ENCODE measurements at places on chromosomes 1 and 21.
A peak's percentile ranks its signal among the peaks of the same experiment; 100 is the strongest.

GRCh38 chr1:234489007-234489697, 10.2 kb upstream of the TARBP1 start:
- DNase-seq: no peak

DNA sequence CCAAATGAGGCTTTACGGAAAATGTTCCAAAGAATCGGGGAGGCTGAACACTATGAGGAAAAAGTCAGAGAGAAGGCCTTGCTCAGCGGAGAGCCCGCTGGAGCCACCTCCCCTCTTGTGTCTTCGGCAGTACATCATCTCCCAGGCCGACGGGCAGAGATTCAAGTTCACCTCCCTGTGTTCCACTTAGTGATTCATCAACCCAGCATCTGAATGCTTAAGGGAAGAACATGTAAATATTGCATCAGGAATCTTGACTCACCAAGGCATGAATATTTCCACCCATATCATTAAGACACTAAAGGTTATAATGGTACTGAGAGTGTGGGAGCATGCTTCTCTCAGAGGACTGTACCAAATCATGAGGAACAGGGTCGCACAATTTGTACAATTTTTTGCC, 172.5 kb downstream of the ST6GALNAC5 start:
- no peak for DNase-seq

- DNase-seq: no peak
Observed at GRCh38 chr1:80392529-80392928, 1386.0 kb upstream of the ADGRL4 start.

GRCh38 chr1:193189442-193190095, 3.2 kb upstream of the B3GALT2 start:
- DNase-seq: no peak

DNA sequence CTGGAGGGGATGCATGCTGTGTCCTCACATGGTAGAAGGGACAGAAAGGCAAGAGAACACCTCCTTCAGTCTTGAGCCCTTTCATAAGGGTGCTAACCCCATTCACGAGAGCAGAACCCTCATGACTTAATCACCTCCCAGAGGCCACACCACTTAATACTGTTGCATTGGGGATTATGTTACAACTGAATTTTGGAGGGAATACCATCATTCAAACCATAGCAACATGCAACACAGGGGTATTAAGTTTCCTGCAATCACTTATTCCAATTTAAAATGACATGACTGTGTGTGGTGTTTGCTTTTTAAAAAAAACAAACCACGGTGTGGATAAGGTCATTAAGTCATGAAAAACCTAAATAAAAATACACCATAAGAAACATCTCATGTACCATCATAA, 3.1 kb upstream of the LIN9 start:
- no peak for DNase-seq

DNA sequence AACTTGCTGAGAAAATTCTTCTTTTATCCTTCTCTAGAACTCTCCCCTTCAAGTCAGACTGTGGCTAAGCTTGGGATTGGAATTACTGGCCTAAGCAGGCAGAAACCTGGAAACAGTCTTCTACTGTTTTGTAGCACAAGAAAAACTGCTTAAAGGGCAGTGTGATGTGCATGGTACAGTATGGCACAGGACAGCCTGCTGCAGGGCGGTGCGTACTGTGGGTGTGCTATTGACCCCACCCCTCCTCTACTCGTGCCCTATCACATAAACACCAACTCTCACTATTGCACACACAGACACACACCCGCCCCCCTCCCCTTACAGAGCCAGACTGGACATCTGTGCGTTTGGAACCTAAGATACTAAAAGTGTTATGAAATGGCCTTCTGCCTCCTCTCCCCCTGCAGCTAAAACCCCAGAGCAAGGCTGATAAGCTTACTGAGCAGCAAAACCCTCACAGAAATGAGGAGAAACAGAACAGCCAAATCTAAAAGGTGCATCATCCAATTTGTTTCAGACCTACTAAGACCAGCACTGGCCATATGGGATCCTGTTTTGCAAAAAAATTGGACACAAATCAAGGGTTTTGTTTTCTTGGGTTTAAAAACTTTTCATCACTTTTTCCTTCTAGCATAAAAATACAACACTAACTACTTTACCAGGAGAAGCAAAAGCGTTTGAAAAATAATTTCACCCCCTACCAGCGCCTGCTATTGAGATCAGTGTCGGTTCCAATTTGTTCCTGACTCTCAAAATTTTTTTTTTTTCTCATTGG, 355.8 kb upstream of the LYPLAL1 start:
- DNase-seq: no peak

DNA sequence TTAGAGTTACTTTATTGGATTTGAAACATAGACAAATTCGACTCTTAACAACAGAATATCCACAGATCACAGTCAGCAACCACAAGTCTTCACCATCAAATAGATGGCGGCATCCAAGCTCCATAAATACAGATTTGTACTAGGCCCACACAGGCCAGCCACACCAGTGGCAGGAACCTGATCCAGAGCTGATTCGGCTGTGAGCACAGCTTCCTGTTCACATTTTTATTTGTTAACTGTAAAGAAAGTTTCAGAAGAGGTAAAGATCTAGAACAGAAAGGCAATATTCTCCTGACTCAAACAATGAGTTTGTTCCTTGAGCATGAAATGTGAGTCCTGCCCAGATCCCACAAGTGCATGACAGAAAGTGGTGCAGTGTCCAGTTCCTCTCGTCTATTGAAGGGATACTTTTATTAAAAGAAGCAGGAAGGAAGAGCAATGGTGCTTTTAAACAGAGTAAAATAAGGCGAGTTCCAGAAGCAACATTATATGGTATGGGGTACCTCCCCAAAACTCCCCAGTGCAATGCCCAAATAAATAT, 205.8 kb downstream of the SLC45A1 start:
- DNase-seq: no peak

- no peak for DNase-seq
Observed at GRCh38 chr21:42013376-42013775, 3.2 kb upstream of the ZBTB21 start.

GRCh38 chr1:72278461-72278860, 3.9 kb downstream of the NEGR1 start:
- no peak for DNase-seq

DNA sequence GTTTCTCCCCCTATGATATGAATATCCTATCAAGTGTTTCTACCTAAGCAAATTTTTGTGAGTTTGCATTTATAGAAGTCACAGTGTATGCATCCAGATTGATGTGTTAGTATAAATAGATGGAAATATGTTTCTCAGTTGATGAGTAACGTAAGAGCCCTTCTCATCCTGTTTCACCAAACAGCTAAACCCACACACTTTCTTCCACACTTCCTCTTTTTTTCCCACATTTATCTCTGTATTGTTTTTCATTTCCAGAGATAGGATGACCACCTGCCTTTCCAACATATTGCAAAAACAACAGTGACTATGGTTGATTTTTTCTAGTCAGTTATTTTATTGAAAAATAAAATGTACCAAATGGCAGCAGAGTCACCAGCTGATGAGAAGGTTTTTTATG, 490.1 kb downstream of the NEGR1 start:
- DNase-seq: no peak

DNA sequence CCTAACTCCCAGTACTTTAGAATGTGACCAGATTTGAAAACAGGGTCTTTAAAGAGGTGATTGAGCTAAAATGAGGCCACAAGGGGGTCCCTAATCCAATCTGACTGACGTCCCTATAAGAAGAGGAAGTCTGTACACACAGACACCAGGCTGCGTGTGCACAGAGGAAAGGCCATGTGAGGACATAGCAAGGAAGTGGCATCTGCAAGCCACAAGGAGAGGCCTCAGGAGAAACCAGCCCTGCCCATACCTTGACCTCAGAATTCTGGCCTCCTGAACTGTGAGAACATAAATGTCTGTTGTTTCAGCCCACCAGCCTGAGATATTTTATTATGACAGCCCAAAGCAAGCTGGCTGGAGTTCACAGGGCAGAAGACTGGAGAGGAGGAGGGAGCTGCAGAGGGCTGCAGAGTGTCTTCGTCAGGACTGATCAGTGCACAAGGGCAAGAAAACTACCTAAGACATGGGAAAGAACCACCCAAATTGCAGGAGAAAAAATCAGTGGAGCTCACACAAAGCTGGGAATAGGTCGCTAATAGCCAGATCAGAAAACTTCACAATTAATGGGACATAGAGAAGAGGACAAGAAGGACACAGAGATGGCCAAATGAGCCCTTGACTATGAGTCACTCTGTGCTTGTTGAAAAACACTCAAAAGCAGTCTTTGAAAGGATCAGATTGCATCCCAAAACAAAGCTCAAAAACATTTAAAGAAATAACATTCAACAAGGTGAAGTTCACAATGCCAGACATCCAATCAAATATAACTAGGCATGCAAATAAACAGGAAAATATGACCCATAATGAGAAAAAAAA, 14.1 kb upstream of the WNT9A start:
- DNase-seq: peak; percentile 27

DNA sequence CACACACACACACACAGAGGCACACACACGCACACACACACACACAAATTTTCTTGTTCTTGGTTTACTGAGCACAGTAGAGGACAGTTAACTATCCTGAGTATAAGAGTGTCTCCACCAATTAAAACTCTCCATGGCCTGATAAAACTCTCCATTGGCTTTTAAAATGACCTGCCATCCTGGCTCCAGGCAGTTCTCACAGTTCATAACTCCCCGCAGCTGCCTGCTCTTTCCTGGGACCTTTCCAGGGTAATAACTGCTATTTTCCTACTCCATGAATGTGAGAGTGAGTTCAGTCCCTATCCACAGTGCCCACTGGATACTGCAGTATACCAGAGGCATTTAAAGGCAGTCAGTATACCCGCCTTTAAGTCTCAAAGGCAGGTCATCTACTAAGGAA, 351.5 kb downstream of the PLPP3 start:
- no peak for DNase-seq

- no peak for DNase-seq
Observed at GRCh38 chr1:188489336-188490112, 1660.8 kb downstream of the PLA2G4A start.

DNA sequence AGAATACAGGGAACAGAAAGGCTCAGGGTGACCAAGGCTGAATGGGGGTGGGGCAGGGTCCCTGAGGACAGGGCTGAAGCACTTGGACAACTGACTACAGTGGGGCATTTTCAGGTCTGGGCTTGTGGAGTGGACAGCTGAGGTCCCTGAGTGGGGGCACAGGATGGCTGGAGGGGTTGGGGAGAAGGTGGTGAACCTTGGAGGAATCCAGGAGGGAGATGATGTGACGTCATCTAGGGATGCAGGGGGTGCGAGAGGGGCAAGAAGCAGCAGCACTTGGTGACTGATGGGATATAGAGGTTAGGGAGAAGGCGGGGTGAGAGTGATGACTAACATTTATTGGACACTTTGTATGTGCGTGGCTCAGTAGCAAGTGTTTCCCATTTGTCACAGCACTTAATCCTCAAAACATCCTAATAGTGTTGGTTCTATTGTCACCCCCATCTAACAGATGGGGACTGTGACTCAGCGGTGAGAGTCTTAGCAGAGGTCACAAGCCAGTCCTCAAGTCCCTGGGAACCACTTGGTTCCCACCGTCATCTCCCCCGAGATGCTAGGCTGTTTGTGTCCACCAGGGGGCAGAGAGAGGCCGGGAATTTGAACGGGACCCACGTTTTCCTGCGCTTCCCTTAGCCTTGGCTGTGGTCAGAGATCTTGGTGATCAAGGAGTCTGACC, 27.9 kb upstream of the BMP8B start:
- peak; percentile 85 for DNase-seq

- no peak for DNase-seq
Observed at GRCh38 chr1:57192222-57192621, 226.4 kb upstream of the C8B start.

- no peak for DNase-seq
Observed at GRCh38 chr1:96049759-96050409, 671.7 kb upstream of the PTBP2 start.

DNA sequence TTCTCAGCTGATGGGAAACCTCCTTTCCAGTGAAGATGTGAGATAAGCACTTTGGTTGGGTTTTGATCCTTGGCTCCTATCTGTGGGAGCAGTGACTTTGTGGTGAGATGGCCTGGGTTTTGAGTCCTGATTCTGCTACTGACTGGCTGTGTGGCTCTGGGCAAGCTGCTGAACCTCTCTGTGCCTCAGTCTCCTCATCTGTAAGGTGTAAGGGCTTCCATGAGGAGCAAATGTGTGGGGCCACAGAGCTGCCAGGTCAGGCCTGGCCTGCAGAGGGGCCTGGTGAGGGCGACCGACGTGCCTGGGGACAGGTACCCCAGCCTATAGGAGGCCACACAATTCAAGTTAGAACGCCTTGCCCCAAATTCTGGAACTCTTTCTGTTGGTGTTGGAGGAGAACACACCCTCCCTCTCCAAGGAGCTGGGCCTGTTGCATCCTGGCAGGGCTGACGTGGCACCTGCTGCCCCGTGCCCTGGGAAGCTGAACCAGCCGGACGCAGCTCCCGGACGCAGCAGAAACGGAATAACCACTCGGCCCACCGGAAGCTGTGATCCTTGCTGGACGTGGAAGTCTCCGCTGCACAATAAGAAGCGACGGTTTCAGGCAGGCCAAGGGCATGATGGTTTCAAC, 62.7 kb downstream of the AGPAT3 start:
- DNase-seq: no peak

GRCh38 chr1:1173061-1173792, 453 bp upstream of the TTLL10 start:
- DNase-seq: peak; percentile 44

DNA sequence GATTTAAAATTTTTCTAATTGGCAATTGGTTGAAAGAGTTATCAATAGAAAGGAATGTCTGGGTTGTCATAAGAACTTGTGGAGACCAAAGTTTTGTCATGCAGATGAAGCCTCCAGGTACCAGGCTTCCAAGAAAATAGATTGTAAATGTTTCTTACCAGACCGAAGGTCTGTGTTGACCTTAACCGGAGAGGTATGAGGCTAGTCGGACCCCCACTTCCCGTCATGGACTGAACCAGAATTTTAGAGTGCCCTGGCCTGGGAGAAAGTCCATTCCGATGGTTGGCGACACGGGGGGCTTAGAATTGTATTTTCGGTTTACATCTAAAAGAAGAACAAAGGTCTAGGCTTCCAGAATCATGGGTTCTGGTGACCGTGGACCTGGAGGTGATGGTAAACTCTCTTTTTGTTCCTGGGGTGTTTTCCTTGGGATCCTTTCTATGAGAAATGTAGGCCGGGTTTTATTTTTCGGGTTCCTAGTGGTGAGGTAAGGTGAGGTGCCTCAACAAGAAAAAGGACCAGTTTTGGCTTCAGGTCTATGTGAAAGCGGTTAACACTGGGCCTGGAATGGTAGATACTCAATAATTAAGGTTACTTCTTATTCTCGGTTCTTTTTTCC, 405 bp upstream of the UHMK1 start:
- DNase-seq: no peak

DNA sequence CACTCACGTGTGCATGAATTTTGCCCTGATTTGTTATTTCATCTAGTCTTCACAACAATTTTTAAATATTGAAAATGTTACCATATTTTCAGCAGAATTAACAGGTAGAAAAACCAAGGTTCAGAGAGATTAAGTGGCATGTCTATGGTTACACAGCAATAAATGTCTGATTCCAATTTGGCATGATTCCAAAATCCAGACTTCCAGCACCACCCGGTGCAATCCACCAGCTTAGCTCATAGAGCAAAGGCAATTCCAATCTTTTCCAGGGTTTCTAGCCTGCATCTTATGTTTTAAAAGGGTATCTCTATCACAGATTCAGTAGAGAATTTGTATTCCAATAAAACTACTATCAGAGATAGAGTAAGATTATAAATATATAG, 161.8 kb downstream of the TPR start:
- no peak for DNase-seq

GRCh38 chr1:119731741-119732430, 20.2 kb downstream of the PHGDH start:
- no peak for DNase-seq

All from ecto neural progenitor cell (in vitro differentiated cells).